NCI-H1092 (cell line): ENCODE measurements at places on chromosomes 13 and 19.

DNA sequence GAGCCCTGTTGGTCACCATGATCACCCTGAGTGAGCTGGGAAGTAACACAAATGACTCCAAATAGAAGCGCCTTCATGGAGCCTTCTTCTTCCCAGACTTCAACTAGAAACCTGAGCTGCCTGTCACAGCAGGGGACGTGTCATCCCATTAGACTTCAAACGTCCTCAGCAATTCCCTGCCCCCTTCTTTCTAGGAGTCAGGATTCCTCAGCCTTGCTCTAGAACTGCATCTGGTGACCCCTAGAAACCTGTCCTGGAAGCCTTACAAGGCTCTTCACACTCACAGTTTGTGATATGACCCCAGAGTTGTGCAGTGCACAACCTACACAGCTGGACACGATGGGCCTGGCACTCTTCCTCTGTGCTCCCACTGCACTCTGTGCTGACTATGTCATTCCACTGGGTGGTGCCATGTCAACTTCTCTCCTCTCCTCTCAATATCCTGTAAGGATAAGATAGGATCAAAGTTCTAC, 23.6 kb upstream of the TTYH1 start:
- no peak for DNase-seq

- DNase-seq = no peak
Measured at GRCh38 chr13:46207828-46208227, 3.9 kb upstream of the LRRC63 start.

- no peak for DNase-seq
Measured at GRCh38 chr13:66849706-66850105, 380.4 kb downstream of the PCDH9 start.

DNA sequence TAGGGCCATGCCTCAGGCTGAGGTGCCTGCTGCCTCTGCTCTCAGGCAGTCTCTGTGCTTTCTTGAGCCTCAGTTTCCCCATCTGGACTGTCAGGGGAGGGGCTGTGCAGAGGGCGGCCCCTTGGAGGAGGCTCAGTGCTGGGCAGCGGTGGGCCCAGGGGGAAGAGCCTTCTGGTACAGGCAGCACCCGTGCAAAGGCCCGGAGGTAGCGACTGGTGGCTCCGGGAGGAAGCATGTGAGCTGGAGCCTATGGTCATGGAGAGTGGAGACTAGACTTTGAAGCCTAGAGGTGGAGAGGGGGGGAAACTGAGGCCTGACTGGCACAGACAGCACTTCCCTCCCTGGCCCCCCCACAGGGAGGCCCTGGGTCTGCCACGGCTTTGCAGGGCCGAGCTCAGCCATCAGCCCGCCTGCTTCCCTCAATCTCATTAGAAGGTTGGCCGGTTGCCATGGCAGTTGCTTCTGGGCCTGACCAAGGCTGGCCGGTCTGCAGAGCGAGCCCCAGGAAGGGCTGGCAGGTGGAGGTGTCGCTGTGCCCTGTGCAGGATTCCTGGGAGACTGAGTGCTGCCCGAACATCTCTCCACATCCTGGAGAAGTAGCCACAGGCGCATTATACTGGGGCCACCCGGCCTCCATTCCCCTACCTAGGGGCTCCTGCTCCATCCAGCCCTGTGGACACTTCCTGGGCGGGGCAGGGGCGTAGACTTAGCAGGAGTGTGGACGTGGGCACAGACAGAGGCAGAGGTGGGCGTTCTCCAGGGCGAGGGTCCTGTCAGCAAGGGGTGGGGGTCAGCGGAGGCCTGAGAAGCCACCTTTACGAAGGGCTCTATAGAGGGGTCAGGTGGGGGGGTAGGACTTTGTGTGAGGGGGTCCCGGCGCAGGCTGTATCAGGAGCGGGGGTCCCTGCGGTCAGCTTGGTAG, 53.2 kb downstream of the CRTC1 start:
- DNase-seq = no peak

GRCh38 chr13:82305588-82305987, 1576.7 kb downstream of the SLITRK1 start:
- no peak for DNase-seq

- DNase-seq = no peak
Measured at GRCh38 chr13:46618694-46619254, 65.8 kb downstream of the LRCH1 start.

GRCh38 chr13:42999491-42999890, 7.5 kb upstream of the EPSTI1 start:
- no peak for DNase-seq

GRCh38 chr19:13056052-13056660, 46.5 kb downstream of the LYL1 start:
- no peak for DNase-seq

GRCh38 chr13:40181203-40181845, 485.1 kb downstream of the FOXO1 start:
- DNase-seq = no peak
